Putamen (tissue), 1 donor: ENCODE measurements at places on chromosomes 16 and 17.

DNA sequence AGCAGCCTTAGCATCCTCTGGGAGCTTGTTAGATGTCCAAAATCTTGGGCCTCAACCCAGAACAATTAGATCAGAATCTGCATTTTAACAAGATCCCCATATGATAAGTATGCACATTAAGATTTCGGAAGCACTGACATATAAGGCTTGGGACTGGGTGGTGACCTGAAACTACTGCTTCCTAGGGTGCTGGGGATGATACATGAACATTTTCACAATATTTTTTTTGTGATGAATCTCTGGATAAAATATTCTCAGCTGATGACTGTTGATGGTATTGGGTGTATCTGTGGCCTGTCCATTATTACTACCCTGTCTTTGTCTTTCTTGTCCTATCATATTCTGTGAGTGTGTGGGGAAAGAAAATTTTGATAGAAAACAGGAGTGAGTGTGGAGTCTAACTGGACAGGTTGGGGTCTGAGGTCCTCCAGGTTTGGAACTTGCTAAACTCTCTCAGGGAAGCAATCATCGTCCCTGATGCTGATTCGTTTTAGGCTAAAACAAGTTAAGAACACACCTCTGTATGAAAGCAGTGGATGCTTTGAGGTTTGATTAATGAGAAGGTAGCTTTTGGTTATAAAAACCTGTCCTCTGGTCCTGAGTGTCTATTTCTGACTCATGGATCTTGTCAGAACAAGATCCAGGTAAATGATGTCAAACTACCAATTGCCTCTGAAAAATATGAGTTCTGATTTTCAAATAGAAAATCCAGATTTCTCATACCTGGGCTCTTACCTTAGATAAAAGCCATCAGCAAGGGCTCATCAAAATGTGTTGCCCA is 23.2 kb downstream of the KRT23 start:
- no peak for DNase-seq

GRCh38 chr16:54326266-54326662 is 39.7 kb upstream of the IRX3 start:
- DNase-seq, result peak; percentile 67

- no peak for DNase-seq
Measured at GRCh38 chr17:2700030-2700490, 11.5 kb downstream of the CLUH start.

- no peak for DNase-seq
Measured at GRCh38 chr16:8241408-8241807, 348.9 kb downstream of the TMEM114 start.

DNA sequence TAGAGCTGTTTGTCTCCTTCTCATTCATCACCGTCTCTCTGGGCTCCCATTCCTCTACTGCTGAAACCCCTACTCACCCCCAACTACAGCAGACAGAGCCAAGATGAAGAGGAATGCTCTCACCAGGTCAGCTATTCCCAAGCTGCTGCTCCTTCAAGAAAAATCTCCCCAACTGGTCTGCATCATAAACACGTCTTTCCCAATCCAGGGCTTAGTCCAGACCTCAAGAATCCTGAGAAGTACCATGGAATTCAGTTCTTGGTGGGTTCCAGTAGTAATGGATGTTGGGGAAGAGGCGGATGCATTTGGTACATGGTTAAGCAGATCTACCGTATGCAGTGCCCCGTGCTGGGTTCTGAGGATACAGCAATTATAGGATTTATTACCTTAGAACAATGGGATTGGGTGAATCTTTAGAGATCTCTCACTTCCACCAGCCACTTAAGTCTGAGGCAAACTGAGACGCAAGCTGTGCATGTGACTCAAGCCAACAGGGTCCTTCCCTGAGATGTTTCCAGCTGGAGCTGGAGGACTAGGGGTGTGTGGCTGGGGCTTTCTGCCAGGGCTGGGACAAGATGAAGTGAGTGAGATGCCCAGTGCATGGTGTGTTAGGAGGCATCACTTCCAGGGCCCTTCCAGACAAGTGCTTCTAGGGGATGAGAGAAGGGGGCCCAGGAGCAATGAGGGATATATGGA is 232.7 kb upstream of the CDH5 start:
- DNase-seq, result no peak

- DNase-seq, result no peak
Measured at GRCh38 chr17:82333279-82334171, at the start of gene SECTM1. SECTM1 (minus strand) TSS chr17:82333766; CDS start chr17:82327240, 6,526 bp downstream.

DNA sequence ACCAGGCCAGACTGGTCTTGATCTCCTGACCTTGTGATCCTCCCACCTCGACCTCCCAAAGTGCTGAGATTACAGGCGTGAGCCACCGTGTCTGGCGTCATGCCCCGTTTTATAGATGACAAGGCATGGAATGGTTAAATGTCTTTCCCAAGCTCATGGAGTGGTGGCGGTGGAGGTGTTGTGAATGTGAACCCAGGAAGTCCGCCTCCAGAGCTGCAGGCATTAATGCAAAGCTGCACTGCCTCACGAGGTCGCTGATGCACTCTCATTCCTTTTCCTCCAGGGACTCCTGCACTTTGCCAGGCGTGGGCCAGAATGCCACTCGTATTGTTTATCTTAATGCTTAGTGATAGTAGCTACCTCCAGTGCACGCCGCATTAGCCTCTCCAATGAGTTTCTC is 149.6 kb downstream of the WWOX start:
- no peak for DNase-seq

DNA sequence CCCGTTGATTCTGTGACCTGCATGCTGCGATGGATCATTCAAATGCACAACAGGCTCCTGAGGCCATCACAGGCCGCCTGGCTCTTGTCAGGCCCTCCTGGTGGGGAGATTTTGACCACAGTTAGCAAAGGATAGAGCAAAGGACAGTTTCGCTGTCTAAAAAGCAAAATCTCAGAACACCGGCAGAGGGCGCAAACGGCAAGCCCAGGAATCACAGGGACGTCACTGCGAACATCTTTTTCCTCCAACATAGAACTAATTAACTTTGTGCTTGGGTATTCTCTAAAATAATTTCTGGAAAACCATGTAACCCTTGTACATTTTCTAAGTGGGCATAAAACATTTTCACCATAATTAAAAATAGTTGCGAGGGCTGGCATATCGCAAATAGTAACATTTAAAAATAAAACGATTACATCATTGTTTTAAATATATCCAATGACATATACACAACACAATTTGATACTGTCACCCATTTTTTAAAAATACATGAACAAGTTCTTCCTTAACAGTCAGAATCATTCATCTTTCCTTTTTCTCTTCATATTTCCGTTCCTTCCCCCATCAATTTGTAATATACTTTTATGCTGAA is 19.7 kb upstream of the SLC47A1 start:
- peak; percentile 63 for DNase-seq

GRCh38 chr17:8468127-8468526 is 32.4 kb downstream of the NDEL1 start:
- DNase-seq, result no peak

GRCh38 chr17:77375108-77375916 is 234.5 kb downstream of the SEC14L1 start:
- no peak for DNase-seq

DNA sequence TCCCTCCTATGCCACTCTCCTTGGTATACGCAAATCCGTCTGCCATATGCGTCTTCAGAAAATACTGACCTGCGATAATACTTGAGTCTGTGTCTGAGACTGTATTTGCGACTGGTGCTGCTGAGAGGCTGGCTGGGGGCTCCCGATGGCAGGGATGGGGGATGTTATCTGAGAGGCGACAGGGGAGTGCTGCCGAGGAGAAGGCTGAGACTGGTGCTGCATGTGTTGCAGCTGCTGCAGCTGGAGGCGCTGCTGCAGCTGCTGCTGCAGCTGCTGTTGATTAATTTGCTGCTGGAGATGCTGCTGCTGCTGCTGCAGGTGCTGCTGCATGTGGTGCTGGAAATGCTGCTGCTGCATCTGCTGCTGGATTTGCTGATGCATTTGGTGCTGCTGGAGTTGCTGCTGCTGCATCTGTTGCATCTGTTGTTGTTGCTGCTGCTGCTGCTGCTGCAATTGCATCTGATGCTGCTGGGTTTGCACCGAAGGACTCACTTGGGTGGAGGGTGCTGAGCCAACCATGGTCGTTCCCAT is 107.7 kb downstream of the TOX3 start:
- DNase-seq, result no peak

- DNase-seq, result no peak
Measured at GRCh38 chr16:76502063-76502462, 224.9 kb downstream of the CNTNAP4 start.

DNA sequence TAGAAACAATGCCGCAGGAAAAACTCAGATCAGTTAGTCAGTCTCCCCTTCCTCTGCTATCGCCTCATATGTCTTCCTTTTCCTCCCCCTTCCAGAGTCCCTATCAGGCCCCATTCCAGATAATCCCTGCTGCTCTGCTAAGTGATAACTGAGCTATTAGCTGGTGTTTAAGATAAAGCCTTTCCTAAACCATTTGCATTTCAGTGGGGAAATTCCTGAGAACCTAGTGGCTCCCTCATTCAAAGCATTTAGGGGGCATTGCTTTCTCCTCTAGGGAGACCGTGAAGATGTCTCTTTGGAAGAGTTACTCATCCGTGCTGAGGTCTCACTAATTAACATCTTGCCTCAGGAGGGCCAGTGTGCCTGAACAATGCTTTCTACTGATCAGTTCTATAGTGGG is 401.6 kb downstream of the NPIPA7 start:
- no peak for DNase-seq

DNA sequence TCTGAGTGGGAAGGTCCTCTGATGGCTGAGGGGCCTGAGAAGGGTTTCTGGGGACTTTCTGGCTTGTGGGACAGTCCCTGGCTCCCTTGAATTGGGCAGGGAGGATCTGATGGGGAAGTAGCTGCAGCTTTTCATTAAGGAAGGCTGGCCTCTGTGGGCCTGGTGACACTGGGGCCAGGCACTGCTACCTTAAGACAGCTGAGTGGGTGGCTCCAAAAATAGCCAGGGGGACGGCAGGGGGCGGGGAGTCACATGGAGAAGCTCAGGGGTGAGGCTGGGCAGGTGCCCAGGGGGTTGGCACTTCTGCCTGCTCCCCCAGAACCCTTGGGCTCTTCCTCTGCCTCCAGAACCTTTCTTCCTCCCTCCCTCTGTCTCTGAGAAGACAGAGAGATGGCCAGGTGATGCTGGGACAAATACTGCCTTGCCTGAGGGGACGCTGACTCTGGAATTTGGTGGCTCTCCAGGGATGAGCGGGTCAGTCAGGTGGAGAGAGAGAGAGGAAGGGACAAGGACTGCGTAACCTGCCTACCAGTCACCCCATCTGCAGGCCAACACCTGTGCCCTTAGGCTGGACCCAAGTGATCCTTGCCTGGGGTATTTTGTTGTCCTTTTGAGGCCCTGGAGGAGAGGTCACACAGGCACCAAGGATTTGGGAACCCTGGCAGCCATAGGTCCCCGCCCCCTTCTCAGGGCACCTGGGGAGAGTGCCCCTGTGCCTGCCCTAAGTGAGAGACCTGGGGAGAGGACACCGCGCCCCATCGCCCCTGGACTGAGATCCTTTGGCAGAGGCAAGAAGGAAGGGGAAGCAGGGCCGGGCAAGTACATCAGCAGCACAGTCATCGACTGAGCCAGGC is 1.7 kb upstream of the SGCA start:
- no peak for DNase-seq

DNA sequence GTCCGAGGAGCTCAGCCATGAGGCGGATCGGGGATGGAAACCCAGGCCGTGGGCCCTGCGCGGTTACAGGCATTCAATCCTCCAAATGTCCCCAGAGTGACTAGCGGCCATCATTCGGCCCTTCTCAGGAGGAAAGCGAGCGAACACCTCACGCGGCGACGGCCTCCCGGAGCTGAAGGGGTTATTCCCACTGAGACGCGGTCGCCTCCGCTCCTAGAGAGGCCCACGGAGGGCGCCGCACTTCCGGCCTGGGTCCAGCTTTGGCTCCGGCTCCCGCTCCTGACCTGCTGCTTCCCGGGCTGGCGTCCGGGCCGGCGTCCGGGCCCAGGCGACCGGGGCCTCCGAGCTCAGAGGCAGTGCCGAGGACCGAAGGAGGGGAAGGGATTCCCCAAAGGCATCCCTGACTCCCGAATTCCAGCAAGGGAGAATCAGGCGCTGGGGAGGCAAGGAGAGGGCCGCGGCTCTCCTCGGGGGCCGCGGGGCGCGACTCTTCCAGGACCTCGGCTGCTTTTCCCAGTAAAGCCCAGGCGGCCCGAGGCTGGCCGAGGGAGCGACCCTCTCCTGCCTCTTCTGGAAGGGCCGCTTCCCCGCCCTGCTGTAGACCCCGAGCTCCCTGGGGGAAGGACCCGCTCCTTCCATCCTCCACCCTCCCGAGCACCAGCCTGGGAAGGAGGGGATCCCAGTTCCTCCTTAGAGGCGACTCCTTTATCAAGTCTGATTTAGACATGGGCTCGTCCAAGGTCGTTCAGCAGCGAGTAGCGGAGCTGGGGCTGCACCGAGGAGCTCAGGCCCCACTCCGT is 18.6 kb upstream of the ZNF629 start:
- peak; percentile 86 for DNase-seq

- DNase-seq, result no peak
Measured at GRCh38 chr16:27628241-27628942, 78.4 kb downstream of the KATNIP start.

- DNase-seq, result no peak
Measured at GRCh38 chr16:57534337-57534880, 2.0 kb downstream of the CCDC102A start.

DNA sequence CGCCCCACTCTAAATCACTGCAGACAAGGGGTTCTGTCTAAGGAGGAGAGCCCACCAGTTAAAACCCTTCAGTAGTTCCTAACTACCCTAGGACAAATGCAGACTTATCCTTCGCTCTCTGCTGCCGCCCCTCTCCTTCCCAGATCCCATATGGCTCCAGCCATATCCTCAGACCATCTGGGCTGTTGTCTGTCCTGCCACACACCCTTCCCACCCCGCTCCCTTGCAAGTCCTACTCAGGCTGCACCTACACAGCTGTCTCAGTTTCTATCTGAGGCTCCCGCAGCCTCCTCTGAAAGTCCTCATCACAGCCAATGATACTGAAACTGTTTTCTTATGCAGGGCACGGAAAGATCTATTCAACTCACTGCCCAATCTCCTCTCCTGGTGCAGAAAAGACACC is 720 bp upstream of the BCKDK start:
- no peak for DNase-seq

DNA sequence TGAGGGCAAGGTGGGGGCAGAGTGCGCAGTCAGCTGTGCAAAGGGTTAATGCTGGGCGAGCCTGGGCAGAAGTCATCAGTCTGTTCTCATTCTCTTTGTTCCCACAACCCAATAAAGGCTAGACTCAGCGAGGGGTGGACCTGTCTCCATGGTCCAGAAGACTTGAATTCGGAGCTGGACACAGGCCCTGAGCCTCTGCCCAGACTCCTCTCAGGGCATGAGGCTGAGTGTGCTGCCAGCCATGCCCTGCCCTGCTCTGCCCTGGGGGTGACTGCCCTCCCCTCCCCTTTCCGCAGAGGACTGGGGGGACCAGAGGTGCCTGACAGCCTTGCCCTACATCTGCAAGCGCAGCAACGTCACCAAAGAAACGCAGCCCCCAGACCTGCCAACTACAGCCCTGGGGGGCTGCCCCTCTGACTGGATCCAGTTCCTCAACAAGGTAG is 54.5 kb downstream of the MRC2 start:
- DNase-seq, result peak; percentile 32

- no peak for DNase-seq
Measured at GRCh38 chr16:1509307-1510221, 16.4 kb downstream of the TELO2 start.

- no peak for DNase-seq
Measured at GRCh38 chr17:72608436-72608835, 484.1 kb downstream of the SLC39A11 start.

GRCh38 chr16:66275775-66276428 is 90.6 kb upstream of the CDH5 start:
- no peak for DNase-seq
